GDM1 (cell line): ENCODE measurements at places on chromosomes 3 and 15.

DNA sequence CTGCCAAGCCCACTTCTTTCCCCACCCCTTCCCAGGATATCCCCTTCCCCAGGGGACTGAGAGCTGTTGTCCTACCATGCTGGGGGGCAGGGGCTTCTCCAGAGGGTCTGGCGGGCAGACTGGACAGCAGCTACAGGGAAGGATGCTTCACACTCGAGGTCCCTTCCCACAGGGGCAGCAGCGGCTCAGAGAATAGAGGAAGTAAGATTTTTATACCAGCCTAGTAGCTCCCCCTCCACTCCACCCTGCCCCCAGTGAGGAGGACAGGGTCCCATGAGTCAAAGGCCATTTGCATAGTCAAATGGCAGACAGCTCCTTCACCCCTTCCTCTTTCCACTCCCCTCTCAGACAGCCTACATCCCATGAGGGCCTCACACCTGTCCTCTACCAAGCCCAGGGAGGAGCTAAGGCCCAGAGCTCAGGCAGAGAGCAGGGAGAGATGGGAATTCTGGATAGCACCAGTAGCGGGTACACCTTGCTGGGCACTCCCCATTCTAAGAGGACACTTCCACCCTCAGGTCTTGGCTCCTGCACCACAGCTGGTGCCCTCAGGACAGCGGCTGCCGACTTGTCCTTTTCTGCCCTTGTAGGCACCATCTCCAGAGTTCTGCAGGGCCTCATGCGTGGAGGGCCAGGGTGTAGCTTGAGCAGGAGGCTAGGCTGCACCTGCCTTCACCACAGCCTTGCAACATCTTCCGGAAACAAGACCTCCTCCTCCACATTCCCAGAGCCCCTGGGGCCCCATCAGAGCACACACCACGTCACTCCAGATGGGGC, at the start of gene TLR9:
Gene TLR9, minus strand, starts transcription at position 194 of the 777 bp plus-strand sequence. Its CDS starts 116 bp downstream, at position 78.
- peak; percentile 61 for DNase-seq

GRCh38 chr3:14434126-14434497, 31.7 kb downstream of the SLC6A6 start:
- DNase-seq: no peak

DNA sequence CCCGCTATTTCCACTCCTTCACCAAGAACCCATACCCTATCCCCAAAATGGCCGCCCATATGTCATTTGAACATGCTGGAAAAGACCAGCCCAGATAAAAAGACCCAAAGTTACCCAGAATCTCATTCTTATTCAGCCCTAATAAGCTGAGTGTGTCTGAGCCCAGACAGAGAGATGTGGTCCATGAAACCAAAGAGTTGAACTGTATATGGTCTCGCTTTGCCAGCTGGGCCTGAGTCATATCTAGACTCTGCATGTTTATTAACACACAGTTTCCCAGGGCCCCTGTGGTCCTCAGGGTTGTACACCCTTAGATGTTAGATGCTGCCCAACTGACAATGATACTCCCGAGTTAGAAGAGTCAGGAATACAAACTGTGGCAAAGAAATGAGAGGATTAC, 201.9 kb upstream of the STRIT1 start:
- DNase-seq: no peak

DNA sequence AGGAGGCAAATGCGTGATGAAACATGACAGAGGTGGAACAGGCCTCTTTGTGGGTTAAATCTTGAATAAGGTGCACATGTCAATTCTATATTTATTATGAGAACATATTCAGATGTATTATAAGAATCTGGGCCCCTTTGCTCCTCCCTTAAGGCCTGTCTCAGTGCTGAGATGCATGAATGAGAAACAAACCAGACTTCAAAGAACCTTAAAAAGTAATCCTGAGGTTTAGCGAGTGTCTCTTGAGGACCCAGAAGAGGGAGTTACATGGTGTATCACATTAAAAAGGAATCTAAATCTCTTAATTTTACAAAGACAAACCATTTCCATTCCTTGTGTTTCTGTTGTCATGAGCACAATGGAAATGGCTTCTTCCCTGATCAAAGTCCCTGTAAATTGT, 170.9 kb upstream of the TBC1D5 start:
- no peak for DNase-seq

- DNase-seq: no peak
Measured at GRCh38 chr15:64288999-64289398, 67.0 kb downstream of the CSNK1G1 start.

- DNase-seq: no peak
Measured at GRCh38 chr3:158685159-158685558, 12.7 kb upstream of the LXN start.

DNA sequence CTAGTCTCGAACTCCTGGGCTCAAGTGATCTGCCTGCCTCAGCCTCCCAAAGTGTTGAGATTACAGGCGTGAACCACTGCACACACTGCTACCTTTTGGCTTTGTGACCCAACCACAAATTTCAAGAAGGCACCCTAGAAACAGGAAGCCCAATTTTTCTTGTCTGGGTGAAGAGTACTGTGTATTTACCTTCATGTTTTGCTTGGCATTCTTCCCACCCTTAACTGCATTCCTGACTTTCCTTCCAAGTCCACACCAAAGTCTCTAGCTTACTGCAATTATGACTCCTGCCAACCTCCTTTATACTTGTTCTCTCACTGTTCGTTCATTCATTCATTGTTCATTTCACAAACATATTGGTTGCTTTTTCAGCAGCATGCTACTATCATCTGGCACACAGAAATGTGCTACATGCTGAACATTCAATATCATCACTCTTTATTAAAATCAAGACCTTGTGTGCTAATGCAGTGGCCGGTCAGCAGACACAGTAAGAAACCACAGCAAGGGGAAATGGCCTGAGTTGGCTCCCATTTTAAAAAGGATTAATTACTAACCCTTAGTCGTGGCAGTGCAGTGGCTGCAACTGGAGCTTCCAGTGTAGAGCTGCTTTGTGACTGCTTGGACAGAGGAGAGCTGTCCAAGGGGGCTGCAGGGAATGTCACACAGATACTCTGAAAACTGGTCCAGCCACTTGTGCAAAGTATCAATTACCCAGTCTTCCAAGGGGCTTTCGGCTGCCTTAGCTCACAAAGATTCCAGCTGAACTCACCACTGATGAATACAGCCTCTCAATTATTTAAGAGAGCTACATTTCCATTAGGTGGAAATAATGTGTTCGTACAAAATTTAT, 94.0 kb downstream of the ETFA start:
- DNase-seq: no peak

- no peak for DNase-seq
Measured at GRCh38 chr3:9806688-9807589, 3.1 kb upstream of the TTLL3 start.

GRCh38 chr15:96330064-96330449, 443 bp upstream of the NR2F2 start:
- DNase-seq: no peak

DNA sequence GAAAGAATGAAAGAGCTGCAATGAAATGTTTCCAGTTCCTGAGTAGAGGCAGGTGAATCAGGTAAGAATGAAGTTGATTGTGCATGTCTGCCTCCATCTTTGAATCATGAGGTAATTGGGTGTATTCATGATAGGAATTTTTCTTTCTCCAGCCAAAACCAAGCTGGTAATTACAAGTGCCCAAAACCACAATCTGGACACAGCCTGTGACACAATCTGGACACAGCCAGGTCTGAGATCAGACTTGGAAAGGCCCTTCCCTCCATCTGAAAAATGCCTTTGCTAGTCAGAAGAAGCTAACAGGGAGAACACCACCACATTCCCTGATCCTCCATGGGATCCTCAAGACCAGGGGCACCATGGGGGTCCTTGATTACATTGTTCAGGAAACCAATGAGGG, 338.5 kb upstream of the THBS1 start:
- DNase-seq: no peak
